RWPE1 (cell line): ENCODE measurements at places on chromosomes 2 and 18.

- no peak for DNase-seq
These were observed 50.6 kb upstream of the MAPRE2 start for GRCh38 chr18:34990597-34990996.

- peak; percentile 63 for DNase-seq
These were observed 15.9 kb upstream of the ATP6V1B1 start for GRCh38 chr2:70919672-70920366.

GRCh38 chr2:146461068-146461467, 1383.8 kb upstream of the ACVR2A start:
- no peak for DNase-seq

GRCh38 chr2:135791418-135792190, 45.4 kb downstream of the LCT start:
- no peak for DNase-seq

DNA sequence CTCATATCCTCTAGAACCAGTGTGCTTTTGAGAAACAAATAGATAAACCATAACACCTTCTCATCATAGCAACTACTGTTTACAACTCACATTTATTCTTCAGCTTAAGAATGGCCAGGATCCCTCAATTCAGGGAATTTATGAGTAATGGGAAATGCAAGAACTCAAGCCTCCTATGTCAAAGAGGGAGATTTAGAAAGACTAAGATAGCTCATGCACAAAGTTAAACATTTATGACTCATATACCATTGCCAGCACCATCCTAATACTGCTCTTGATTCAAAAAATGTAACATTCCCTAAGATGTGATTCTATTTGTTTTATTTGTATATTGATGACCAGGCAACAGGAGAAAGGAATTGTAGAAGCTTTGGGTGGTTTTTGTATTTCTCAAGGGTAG, 172.8 kb downstream of the CYP26B1 start:
- no peak for DNase-seq

- no peak for DNase-seq
These were observed 31.2 kb downstream of the RAB1A start for GRCh38 chr2:65098741-65099140.

DNA sequence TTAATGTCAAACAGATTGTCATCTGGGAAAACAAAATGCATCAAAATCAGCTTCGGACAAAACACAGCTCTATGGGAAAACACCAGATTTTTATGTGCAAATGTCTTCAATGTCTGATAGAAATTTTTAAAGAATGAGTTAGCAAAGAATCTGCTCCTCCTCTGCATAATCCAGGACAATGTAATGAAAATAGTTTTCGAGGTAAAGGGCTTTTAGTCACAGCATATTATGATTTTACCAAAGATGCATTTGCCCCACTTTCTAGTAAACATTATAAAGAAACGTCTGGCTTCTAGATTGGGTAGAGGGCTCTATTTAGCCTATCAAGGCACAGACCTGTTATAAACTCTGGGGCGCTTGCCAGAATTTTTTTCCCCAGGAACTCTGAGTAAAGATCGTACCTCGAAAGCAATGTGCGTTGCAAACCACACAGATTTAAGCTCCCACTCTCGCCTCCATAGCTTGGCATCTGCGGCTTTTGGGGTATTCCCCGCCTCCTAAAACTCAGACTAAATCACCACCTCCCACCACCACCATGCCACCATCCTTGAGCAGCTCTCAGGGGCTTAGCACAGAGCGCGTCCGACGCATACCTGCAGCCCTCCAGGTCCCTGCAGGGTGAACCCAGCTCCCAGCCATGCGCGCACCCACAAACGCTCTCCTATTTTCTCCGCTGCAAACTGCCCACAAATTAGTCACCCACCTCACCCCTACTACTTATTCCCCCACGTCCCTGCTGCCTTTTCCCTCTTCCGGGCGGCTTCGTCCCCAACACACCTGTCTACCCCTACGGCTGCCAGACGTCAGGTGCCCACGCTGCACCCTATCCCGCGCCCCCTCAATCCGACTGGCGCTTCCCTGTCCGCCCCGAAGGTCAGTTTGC, 829 bp downstream of the ACVR1C start:
- peak; percentile 5 for DNase-seq

DNA sequence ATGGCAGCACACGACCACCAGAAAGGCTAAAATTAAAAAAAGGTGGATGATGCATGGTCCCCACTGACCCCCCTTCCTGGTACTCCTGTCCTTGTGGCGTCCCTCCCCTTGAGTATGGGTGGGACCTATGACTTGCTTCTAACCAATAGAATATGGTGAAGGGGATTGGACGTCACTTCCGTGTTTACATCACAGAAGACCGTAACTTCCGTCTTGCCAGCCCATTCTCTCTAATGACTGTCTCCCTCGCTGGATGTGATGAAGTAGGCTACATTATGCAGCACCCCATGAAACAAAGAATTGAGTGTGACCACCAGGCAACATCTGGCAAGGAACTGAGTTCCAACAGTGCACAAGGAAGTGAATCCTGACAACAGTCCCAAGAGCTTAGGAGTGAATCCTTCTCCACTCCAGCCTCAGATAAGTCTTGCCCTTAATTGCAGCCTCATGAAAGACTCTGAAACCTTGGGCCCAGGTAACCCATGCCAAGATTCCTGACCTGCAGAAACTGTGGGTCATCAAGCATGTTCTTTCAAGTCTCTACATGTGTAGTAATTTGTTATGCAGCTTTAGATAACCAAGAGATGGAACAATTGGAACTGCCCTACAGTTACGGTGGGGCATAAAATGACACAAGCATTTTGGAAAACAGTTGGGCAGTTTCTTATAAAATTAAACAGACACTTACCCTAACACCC, 80.1 kb upstream of the NPAS2 start:
- DNase-seq = peak; percentile 65

- no peak for DNase-seq
These were observed 443.3 kb downstream of the SOCS6 start for GRCh38 chr18:70732188-70732587.

DNA sequence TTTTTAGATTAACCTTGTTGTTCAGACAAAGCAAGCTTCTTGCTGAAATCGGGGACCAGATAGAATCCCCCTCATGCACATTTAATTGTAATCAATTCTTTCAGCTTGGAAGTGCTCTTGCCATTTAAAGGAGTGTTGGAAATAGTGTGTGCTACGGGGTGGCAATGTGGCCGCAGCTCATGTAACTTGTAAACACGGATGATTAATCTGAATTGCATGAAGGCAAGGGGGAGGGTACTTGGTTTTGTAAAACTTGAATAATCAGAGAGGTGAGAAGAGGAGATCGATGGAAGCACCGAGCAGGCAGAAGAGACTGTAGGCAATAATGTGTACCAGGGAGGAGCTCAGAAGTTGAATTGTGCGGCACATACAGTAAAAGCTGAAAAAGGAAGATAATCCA, 273.5 kb downstream of the PTGR3 start:
- no peak for DNase-seq

DNA sequence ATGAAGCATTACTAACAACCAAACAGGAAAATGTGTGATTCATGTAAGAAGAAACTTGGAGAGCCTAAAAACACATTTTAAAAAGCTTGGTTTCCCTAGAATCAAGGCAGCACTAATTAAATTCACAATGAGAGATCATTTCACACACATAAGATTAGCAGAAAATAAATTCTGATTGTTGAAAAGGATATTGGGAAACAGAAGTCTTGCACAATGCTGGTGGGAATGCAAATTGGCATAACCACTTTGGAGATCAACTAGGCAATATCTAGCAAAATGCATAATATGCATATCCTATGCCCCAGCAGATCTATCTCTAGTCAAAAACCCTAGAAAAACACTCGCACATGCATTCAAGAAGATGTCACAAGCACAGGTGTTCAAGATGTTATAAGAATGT, 75.3 kb upstream of the SIX3 start:
- DNase-seq = no peak

GRCh38 chr2:28164280-28164801, 228.3 kb upstream of the FOSL2 start:
- no peak for DNase-seq

DNA sequence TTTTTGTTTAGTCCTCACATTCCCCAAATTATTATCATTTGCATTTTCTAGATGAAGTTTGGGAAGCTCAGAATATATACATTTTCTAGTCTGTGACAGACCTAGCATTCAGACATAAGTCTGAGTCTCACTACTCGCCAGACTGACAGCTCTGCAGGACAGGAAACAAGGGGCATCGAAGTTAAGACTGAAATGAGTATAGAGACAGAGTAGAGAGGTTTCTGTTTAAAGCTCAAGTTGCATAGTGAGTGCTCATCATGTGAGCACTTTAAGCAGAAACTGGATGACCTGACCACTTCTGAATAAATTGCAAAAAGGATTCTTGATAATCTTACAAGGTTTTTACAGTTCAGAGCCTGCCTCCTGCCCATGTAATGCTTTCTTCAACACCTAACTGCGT, 1.1 kb downstream of the HADHB start:
- DNase-seq = no peak

DNA sequence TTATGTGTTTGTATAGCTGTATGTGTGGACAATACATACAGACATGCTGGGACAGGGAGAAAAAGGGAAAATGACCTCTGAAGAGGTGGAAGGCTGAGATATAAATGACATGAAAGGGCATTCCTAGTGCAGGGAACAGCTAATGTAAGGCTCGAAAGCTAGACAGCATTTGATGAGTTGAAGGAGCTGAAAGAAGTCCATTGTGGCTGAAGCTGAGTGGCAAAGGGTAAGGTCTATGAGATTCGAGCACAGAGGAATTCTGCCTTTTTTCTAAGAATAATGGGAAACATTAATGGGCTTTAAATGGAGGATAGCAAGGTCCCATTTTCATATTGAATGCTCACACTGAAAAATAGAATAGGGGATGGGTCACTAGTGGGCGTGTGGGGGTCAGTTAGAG, 23.6 kb downstream of the ADD2 start:
- DNase-seq = no peak

- no peak for DNase-seq
These were observed 97.2 kb upstream of the DPP10 start for GRCh38 chr2:114345246-114345645.

DNA sequence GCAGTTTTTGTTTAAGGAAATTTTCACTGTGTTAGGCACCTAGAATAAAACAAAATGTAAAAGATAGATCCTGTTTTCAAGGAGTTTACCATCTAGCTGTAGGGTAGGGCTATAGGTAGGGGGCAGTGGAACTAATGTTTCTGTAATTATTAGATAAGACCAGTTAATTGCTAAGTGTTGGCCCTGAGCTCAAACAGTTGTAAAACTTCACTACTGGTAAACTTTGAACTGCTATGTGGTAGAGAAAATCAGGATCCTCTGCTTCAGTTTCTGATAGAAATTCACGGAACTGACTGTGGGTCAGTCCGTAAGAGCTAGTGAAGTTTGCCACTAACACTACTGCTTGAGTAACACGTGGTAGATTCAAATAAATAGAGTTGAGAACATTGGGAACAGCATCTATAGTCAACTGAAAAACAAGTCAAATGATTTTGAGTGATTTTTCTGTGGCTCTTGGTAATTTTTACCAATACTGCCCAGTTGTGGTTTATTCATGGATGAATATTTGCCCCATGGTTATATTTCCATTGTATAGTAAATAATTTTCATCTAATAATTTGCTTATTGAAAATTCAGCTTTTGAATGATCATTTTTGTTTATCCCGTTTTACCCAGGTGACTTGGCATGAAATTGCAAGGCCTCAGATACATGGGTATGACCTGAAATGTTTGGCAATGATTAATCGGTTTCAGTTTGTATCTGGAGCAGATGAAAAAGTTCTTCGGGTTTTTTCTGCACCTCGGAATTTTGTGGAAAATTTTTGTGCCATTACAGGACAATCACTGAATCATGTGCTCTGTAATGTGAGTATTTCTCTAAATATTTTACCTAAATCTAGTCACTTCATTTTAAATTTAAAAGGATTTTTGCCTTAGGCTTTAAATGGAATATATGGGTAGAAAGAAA, 26.4 kb downstream of the ELP2 start:
- no peak for DNase-seq

GRCh38 chr2:7730449-7730848, 813.2 kb downstream of the RNF144A start:
- DNase-seq = no peak

DNA sequence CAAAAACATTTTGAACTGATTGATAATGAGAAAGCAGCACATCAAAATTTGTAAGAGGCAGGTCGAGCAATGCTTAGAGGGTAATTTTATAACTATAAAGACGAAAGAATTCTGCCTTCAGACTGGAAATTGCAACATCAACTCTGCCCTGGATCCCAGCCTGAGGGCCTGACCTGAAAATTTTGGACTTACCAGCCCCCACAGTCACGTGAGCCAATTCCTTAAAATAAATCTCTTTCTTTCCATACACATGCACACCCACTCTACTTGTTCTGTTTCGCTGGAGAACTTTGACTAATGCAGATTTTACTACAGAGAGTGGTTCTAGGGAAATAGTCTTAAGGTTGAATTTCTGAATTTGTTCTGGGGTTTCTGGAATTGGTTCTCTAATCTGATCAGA, 14.6 kb upstream of the ACOXL start:
- DNase-seq = no peak

DNA sequence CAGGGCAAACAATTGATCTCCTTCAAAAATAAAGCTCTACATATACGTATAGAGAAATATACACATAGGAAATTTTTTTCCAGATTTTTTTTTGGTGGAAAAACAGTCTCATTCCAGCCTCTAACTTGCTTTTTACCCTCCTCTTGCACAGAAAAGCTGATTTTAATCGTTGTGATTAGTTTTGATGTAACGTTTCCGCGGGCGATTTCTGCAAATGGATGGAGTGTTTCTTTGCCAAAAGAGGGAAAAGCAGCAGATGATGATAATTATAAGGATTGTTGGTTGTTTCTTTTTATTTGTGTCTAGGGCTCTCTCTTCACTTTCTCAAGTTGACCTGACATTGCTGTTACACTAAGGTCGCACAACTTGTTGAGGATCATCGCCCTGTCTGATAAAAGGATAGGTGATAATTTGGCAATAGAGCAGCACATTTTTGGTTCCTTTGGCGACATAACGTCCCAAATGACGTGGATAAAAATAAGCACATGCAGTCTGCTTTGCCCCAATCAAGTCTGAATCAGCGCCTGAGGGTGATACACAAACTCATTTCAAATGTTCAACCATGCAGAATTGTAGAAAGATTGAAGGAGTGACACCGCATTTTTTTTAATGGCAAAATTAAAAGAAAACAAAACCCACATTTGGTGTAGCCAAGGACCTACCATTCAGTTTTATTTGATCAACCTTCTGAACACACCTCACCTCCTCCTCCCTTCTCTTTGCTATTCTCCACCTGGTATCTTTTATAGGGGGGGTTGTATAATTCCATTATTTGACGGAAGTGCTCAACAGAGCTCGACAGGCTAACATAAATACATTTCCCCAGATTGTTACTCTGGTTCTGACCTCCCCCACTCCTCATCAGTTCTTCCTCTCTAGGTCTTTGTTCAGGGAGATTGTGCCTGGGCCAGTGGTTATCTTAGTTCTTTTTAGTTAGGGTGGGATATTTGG, 109.6 kb upstream of the KCTD1 start:
- DNase-seq = no peak

GRCh38 chr2:225319872-225320271, 79.6 kb upstream of the NYAP2 start:
- no peak for DNase-seq
